ENCODE measurements at places on chromosomes 1 and 21.

DNA sequence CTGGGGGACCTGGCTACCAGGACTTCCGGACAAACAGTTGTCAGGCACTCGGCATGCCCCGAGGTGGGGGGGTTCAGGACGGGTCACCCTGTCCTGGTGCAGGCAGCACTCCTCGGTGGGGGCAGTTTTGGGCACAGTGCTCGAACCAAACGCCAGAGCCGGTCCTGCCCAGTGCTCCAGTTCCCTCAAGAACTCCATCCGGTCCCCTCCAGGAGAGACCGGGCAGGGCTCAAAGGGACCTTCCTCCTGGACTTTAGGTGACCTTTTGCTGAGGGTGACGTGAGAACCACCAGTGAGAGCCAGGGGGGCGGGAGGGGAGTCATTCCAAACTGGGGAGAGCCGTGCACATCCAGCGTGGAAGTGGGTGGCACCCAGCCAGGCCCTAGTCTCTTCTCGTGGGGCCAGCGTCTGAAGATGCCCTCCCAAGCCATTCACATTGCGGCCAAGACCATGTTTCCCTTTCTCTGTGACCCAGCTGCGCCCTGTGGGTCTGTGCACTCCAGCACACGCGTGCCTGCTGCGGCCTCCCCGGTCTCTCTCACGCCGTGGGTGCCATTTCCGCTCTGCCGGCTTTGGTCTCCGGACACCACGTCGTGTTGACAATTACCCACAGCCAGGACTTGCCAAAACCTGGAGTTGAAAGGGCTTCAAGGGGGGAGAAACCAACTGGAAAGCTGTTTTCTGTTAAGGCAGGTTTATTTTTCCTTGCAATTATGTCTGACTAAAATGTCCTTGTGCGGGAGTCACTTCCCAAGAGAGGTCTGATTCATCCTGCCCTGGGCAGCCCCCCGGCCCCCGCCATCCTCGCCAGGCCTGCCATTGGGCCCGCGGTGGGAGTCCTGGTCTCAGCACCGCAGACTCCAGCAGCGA lies 178.8 kb upstream of the ARHGEF16 start:
- DNase-seq: no peak

DNA sequence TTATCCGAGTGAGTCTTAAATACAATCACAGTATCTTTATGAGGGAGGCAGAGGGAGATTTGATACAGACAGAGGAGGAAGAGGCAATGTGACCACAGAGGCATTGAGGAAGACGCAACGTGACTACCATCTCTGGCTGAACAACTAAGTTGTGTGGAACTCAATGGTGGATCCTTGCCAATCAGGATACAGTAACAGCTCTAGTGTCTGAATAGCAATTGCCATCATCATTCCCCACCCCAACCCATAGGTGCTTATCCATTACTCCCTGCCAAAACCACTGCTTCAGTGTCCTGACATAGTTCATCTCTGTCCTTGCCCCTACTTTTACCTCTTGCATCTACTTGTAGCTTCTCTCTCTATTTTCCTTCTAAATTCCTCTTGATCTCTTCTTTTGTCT lies 20.5 kb upstream of the RHBDL2 start:
- no peak for DNase-seq

DNA sequence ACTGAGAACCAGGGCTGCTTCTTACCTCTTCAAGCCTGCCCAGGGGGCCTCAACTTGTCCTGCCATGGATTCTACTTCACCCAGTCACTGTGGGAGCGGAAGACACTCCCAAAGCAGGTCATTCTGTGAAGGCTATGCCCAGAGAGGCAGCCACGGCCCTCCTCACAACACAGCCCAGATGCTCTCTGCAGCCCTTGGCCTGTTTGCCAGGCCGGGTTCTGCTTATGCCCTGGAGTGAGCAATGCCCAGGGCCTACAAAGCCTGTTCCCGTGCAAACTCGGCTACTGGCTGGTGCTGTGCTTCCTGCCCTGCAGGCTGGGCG lies 33.8 kb upstream of the SLC30A1 start:
- no peak for DNase-seq

DNA sequence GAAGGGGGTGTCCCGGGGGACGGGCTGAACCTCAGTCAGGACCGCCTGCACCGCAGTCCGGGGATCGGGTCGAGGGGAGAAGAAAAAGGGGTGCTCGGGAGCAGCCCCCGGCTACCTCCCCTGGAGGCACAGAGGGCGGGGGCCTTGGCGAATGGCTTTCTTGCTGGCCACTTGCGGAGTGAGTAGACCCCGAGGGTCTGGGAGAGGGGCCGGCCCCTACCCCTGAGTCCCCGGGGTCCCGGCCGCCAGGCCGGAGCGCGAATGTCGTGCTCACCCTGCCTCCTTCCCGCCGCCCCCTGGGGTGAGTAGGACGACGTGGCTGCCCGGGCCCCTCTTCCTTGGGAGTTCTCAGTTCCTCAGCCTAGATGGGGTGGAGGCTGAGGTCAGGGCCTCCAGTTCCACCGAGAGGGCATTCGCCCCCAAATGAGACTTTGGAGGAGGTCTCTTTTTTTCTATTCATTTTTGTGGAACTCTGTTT lies 113.0 kb downstream of the OSBPL9 start:
- no peak for DNase-seq

- no peak for DNase-seq
Measured at GRCh38 chr1:243553090-243553489, 297.0 kb downstream of the AKT3 start.

GRCh38 chr1:216723274-216723780 lies at the start of gene ESRRG:
TSS of gene ESRRG (minus strand) at chr1:216723429. CDS start at chr1:216723299, 130 bp downstream.
- DNase-seq: no peak

- no peak for DNase-seq
Measured at GRCh38 chr1:211900441-211900840, 69.9 kb upstream of the LPGAT1 start.

GRCh38 chr1:167345386-167345733 lies 124.7 kb downstream of the POU2F1 start:
- no peak for DNase-seq

DNA sequence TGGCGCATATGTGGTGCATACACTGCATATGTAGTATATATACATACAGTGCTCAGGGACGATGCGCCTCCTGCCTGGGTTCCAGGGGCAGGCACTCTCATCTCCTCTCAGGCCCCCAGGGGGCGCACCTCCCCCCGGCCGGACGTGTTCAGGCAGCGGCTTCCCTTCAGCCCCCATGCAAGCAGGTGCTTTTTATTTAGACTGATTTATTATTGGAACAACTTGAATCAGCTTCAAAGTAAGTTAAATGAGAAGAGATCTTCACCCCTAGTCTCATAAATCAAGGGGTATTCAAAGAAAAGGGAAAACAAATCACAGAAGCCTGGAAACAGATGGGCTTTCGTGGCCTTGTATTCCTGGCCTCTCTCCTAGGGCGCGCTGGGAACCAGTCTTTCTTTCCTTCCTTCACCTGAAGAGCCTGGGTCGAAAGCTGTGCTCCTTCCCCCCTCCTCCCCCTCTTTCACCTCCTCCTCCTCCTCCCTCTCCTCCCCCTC lies 64.6 kb downstream of the UBIAD1 start:
- peak; percentile 49 for DNase-seq

- no peak for DNase-seq
Measured at GRCh38 chr1:240991230-240991629, 365.8 kb downstream of the RGS7 start.

DNA sequence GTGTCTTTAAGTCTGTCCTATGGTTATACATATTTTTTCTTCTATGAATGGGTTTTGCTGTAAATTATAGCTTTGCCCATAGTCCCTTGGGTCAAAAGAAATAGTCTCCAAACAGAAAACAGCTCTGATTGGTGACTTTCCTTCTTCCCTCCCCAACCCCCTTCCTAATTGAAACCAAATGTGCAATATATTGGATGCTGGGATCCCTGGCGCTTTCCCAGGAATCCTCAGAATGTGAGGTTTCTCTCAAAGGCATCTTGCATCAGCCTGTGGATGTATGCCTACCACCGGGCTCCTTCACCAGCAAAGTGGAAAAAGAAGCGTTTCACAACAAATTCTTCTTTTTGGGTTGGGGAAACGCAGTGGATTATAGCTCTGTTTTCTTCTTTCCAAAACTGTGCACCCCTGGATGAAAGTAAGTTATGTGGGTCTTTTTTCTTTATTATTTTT lies at the start of gene DDR2:
Gene DDR2, plus strand, starts transcription at position 248 of the 450 bp plus-strand sequence. CDS start 86,600 bp downstream, outside the sequence.
- DNase-seq: no peak

- DNase-seq: no peak
Measured at GRCh38 chr21:20253261-20253660, 744.9 kb upstream of the NCAM2 start.

GRCh38 chr1:233959102-233959501 lies 54.6 kb downstream of the SLC35F3 start:
- no peak for DNase-seq

GRCh38 chr1:237152506-237153335 lies 110.7 kb downstream of the RYR2 start:
- DNase-seq: no peak

GRCh38 chr1:196043268-196043667 lies 565.0 kb downstream of the KCNT2 start:
- DNase-seq: no peak

- no peak for DNase-seq
Measured at GRCh38 chr1:237250055-237250454, 208.1 kb downstream of the RYR2 start.

DNA sequence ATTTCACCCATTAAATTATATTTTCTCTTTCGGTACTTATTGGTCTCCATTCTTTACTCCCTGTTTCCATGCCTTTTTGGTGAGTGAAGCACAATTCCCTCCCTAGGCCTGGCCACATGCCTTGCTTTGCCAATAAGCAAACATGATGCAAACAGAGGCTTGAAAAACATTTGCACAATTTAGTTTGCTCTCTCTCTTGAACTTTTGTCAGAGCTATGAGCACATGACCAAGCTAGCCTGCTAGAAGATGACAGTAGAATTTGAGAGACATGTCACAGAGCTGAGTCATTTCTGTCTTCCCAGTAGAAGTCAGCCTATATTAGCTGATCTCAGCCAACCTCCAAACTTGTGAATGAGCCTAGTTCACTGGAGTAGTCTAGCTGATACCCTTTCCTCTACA lies 24.6 kb downstream of the ANGPTL3 start:
- DNase-seq: no peak

GRCh38 chr1:61497013-61497412 lies 227.9 kb downstream of the TM2D1 start:
- DNase-seq: no peak

- DNase-seq: no peak
Measured at GRCh38 chr1:245054105-245054504, 100.7 kb upstream of the KIF26B start.

DNA sequence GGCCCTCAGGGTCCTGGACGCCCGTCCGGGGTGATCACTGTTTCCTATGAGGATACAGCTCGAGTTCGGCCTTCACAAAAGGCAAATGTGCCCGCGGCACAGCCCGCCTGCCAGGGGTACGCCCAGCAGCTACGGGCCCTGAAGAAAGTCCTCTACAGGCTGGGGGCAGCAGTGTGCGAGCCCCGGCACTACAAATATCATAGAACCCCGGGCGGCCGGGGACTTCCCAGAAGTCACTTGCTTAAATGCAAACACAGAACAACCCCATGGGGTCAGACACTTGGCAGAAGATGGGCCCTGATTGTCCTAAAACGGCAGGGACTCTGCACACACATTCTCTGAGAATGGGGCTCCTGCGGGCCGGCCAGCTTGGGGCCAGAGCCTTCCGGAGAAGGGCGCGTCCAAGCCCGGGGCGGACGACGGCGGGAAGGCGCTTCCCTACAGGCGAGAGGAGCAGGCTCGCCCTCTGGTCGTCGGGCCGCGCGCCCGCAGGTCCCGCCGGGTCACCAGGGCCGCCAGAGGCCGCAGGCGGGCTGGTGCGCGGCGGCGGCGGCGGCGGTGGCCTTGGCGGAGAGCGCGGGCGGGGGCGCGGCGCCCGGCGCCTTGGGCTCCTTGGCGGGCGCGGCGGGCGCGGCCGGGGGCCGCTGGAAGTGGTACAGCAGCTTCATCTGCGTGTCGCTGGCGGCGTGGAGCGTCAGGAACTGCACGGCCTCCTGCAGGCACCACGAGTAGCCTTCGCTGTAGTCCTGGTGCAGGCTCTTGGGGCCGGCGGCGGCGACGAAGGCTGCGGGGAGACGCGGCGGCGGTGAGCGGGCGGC lies 888 bp downstream of the HES5 start:
- DNase-seq: no peak

DNA sequence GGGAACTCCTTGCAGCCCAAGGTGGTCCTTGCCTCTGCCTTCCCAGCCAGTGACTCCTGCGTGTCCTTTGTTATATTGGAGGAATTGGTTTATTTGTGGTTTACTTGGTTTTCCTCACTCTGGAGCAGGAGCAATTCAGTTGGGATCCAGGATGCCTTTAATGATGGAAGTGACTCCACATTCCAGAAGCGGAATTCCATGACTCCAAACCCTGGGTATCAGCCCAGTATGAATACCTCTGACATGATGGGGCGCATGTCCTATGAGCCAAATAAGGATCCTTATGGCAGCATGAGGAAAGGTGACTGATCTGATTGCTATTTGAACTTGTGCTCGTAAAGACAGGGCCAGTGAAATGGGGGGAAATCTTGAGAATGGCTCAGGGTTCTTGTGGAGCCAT lies 15.1 kb upstream of the PIGV start:
- DNase-seq: no peak

DNA sequence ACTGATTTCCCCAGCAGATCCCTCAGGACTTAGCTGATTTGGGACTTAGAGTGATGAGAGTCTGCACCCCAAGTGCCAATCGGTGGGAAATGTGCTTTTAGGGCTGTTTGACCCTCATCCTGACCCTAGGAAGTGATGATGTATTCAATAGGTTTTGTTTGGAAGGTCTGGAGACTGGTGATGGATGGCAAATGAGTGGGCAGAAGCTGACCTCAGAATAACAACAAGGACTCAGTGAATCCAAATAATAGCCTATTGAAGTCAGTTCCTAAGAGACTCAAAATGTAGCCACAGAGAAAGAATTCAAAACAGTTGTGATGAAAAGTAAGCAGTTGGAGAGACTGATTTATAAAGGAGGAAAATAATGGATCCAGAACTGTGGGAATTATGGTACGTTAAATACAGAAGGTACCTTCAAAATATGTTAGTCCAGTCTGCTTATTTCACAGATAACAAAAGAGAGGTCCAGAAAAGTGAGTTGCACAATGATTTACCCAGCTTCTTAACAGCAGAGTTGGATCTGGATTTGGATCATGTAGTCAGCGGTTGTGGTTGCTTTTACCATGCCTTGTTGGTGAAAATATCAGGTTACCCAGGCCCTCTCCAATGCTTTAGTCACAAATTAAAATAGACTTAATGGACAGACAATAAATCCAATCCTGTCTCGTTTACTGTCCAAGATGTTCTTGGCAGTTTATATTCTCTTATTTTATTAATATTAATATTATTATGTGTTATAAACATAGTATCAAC lies 123.0 kb upstream of the PTBP2 start:
- no peak for DNase-seq

- no peak for DNase-seq
Measured at GRCh38 chr1:234018816-234019215, 114.3 kb downstream of the SLC35F3 start.
